Stimulated activated naive CD8-positive, alpha-beta T cell treated with anti-CD3 and anti-CD28 coated beads, Interleukin-15, amount 100 ng/mL, for 72 hours (primary cell): ENCODE measurements at places on chromosomes 1 and 21.
A peak's percentile ranks its signal among the peaks of the same experiment; 100 is the strongest.

DNA sequence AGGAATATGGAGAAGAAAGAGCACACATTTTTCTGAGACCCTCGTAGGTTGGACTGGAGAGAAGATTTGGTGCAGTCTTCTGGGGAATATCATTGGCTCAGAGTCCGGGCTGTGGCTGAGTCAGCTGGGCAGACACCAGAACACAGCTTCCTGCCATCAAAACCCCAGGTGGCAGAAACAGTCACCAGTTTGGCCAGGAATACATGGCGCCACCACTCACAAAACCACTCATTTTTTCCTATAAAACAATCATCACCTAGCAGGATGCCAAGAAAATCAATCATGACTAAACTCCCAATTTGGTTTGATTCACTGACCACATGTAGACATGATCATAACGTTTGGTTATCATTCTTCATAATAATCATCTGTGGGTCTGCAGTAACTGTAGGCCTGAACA is 178.1 kb upstream of the PBX1 start:
- no peak for DNase-seq

GRCh38 chr1:88982055-88982454 is 10.4 kb downstream of the KYAT3 start:
- DNase-seq = no peak

GRCh38 chr1:205287767-205288559 is 33.6 kb downstream of the NUAK2 start:
- DNase-seq = peak; percentile 85

- no peak for DNase-seq
These were observed 760 bp upstream of the TINAGL1 start for GRCh38 chr1:31575369-31576140.

GRCh38 chr21:32861866-32862265 is 90.3 kb upstream of the PAXBP1 start:
- DNase-seq = no peak

GRCh38 chr1:165570078-165570477 is 26.3 kb downstream of the LRRC52 start:
- DNase-seq = no peak

GRCh38 chr1:90919900-90920299 is 101.9 kb downstream of the ZNF644 start:
- no peak for DNase-seq

DNA sequence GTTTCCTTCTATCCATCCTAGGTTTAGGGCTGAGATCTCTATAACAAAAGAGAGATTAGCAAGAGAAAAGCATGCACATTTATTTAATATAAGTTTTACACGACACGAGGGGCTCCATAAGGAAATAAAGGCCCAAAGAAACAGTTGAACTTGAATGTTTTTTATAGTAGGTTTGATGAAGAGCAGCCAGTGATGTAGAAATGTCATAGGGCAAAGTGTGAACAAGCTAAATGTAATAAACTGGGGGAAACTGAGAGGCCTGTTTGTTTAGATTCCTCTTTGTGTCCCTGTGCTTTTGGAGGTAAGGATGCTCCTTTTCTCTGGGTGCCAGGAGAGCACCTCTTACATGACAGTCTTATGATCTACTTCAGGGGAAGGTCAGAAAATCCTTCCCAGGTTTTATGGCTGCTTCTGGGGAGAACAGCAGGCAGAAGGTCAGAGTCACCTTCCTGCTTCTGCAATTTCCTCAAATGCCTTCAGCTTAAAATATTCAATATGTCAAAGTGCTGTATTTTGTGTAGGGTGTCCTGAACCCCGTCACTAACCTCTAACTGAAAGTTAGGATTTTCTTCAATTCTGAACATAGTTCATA is 9.5 kb upstream of the HORMAD1 start:
- DNase-seq = no peak

GRCh38 chr21:40272037-40272436 is 404.8 kb downstream of the PCP4 start:
- DNase-seq = no peak

DNA sequence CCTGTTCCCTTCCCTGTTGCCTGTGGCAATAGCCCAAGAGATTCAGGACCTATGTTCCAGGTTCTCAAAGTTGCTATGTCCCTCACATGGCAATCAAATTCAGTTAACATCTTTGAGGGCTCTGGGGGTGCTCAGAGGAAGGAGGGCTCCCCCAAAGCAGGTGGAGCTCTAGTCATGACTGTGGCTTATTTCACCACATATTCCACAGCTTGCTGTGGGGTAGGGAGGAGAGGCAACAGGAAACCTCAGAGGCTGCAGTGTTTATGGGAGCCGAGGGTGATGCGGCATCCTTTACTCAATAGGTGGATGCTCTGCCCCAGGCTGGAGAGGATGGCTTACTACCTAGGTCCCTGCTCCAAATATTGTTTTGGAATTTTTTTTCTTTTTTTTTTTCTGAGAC is 1.2 kb upstream of the MKNK1 start:
- no peak for DNase-seq

DNA sequence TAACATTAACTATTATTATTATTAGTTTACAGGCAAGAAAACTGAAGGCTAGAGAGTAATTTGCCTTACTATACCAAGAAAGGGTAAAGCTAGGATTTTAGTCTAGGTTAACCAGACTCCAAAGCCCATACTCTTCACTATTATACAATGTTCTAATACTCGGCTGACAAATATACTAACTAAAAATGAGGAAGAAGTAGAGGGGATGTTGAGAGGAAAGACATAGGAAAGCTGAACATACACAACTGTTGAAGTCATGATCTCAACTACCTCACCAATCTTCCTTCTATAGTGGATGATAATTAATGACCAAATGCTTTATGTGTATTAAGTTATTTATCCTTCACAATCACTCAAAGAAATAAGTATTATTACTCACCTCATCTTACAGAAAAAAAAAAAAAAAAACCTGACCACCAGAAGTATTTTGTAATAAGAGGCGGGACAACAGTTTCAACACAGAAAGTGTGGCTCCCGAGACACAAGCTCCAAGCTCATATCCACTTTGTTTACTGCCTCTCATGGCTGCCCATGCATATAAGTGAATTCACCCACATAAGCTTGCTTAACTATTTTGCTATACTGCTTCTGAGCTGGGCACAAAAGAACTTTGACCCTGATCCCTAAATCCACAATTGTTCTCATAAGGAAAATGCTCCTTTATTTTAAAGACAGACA is 78.0 kb downstream of the USP1 start:
- no peak for DNase-seq
